ENCODE measurements at places on chromosomes 1 and 21.

GRCh38 chr1:77990629-77991204, 11.8 kb upstream of the FUBP1 start:
- H3K4me1 ChIP-seq = peaks cover 5% of the 10 kb centered on the region
- H3K36me3 ChIP-seq = peaks cover 26% of the 10 kb centered on the region
- DNase-seq = no peak
- no peaks in the 10 kb centered on the region for H3K27me3 ChIP-seq
- no peak overlapping the region for H3K4me3 ChIP-seq

DNA sequence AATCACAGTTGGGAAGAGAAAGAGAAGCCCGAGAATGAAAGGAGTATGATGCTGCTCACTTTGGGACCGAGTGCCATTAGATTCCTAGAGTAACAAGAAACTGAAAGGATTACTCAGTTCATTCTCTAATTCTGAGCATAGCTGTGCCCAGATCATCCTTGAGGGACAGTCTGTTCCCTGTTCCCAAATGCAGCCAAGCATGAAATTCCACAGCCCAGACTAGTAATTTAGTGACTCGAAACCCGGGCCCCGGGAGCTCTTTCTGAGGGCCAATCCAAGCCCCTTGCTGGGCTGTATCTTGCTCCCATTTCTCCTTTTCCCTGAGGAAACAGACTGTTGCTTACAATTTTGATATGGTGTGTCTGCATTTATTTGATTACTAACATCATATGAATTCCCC, 30.0 kb upstream of the ETS2 start:
- H3K4me3 ChIP-seq = no peak overlapping the region
- no peaks in the 10 kb centered on the region for H3K36me3 ChIP-seq
- H3K27ac ChIP-seq = no peak overlapping the region

- no peak overlapping the region for H3K27ac ChIP-seq
- H3K27me3 ChIP-seq = no peaks in the 10 kb centered on the region
- no peak overlapping the region for H3K4me3 ChIP-seq
- DNase-seq = no peak
- no peaks in the 10 kb centered on the region for H3K36me3 ChIP-seq
Observed at GRCh38 chr1:183807549-183808168, 2.7 kb downstream of the RGL1 start.

- no peak overlapping the region for H3K27ac ChIP-seq
- H3K4me1 ChIP-seq = no peaks in the 10 kb centered on the region
- H3K27me3 ChIP-seq = no peaks in the 10 kb centered on the region
- no peak overlapping the region for H3K4me3 ChIP-seq
- DNase-seq = no peak
- H3K36me3 ChIP-seq = no peaks in the 10 kb centered on the region
Observed at GRCh38 chr1:182235952-182236650, 155.5 kb downstream of the GLUL start.

DNA sequence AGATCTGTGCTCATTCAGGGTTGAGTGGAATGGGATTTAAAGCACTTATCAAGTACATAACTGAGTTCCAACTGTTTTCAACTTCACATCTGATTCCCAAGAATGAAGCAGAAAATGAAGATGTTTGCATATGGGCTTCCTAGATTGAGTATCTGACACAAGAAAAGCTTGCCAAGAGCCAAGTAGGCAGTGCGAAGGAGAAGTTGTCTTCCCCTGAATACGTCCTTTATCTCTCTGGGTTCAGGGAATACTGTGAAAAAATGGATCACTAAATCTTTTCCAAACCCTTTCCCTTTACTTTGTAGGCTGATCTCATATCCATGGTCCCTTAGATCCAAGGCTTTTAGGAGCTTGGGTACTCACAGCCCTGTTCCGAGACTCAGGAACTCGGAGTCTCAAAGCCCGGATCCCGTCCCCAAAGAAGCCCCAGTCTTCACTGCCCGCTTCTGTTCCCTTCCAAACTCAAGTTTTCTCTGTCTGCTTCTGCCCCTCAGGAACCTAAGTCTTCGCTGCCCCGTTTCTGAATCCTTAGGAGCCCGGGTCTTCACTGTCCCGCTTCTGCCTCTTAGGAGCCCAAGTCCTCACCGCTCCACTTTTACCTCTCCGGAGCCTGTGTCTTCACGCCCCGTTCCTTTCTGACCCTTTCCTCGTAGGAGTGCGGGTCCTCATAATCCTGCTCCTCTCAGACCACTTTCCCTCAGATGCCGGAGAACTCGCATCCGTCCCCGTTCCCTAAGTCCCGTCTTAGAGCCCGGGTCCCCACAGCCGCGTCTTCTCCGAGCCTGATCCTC, 616 bp downstream of the TAF12 start:
- H3K4me1 ChIP-seq = peaks cover 3% of the 10 kb centered on the region
- no peak for DNase-seq
- peak overlapping the region; percentile 64 for H3K4me3 ChIP-seq
- H3K27me3 ChIP-seq = no peaks in the 10 kb centered on the region
- peaks cover 6% of the 10 kb centered on the region for H3K36me3 ChIP-seq

- peak overlapping the region; percentile 58 for H3K27ac ChIP-seq
- DNase-seq = no peak
- no peak overlapping the region for H3K4me3 ChIP-seq
- no peaks in the 10 kb centered on the region for H3K36me3 ChIP-seq
Observed at GRCh38 chr21:38847556-38847955, 41.8 kb downstream of the ETS2 start.

DNA sequence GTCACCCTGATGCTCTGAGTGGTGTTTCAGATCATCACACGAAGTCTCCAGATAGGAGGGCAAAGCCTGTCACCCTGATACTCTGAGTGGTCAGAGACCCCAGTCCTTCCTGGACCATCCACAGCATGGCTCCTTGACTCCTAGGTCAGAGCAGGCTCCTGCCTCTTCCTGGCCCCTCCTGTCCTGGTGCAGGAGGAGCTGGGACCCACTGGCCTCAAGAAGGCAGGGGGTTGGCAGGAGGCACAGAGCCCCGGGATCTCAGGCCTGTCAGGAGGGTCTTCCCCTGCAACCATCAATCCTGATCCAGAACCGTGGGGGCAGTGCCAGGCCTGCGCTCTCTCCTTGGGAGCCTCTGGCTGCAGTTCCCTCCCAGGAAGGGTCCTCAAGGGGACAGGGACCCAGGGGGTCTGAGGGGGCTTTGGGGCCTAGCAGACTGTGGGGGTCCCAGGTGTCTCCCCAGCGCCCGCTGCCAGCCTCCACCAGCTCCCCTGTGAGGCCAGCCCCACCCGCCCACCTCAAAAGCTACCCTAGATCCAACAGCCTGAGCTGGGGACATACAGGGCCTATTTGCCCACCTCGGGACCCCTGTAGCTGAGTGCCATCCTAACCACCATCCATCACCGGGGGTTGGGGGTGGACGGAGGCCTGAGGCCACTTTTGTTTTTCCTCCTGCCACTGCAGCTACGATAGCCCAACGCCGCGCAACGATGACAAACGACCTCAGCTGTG, 27.5 kb downstream of the COL6A1 start:
- DNase-seq = no peak
- H3K36me3 ChIP-seq = no peaks in the 10 kb centered on the region
- peaks cover 20% of the 10 kb centered on the region for H3K27me3 ChIP-seq

DNA sequence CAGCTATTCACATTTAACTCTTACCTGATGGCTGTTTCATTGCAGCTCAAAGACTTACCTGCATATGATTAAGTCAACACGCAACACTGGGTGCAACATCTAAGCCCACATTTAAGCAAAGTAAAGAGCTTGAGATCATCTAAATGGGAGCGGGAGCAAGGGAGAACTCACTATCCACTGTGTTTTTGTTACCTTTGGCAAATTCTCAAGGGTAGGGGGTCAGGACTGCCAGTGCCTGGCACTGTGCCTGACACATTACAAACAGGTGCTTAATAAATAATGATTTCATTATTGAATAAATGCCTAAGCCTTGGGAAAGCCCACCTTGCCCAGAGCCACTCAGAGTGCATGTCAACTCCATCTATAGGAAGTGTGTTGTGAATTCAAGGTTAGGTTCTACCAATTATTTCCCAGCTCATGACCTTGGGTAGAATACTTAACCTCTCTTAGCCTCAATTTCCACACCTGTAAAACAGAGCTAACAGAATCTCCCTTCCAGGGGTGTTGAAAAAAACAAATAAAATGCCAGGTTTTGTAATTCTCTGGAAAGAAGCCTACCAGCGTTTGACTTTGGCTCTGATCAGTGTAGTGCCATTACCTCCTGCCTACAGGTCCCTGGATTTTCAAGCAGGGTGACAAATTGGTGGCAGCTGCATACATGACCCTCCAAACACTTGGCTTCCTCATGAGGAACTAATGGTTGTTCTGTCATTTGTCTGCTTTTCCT, 109.7 kb downstream of the TGFBR3 start:
- no peak overlapping the region for H3K27ac ChIP-seq
- DNase-seq = no peak
- H3K36me3 ChIP-seq = no peaks in the 10 kb centered on the region
- no peak overlapping the region for H3K4me3 ChIP-seq
- no peaks in the 10 kb centered on the region for H3K27me3 ChIP-seq

DNA sequence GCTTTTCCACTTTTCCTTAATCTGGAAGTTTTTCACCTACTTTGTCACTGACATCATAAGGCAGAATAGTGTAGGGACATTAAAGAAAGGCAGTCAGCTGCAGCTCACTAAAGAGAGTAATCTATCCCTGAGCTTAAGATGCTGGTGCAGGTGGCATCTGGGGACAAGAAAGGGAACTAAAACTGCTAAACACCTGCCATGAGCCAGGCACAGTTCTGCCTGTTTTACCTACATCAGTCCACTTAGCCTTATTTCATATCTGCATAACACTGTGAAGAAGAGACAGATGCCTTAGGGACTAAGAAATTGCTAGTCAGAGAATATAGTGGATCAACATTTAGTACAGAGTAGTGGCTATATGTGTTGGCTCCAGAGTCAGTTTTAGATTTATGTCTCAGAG, 88.1 kb downstream of the GPATCH2 start:
- DNase-seq = no peak
- no peak overlapping the region for H3K27ac ChIP-seq
- H3K36me3 ChIP-seq = no peaks in the 10 kb centered on the region
- H3K4me1 ChIP-seq = no peaks in the 10 kb centered on the region

DNA sequence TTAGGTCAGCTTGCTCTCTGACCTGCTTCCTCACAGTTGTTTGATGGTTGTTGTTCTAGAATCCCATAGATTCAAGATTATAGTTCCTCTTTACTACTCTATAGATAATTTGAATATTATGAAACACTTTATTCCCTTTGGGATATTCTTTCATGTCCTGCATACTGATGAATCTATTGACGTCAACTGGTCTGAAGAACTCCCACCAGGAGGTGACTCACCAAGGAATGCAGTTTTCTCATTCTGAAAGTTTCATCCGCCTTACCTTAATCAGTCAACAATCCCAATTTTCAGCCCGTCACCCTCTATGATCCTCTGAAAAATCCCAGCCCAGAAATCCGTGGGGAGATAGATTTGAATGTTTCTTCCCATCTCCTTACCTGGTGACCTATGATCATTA, 834.1 kb upstream of the PRMT6 start:
- H3K4me1 ChIP-seq = no peaks in the 10 kb centered on the region
- no peak for DNase-seq
- H3K4me3 ChIP-seq = no peak overlapping the region
- no peak overlapping the region for H3K27ac ChIP-seq
- H3K36me3 ChIP-seq = no peaks in the 10 kb centered on the region
- no peaks in the 10 kb centered on the region for H3K27me3 ChIP-seq

GRCh38 chr1:113855630-113856400, 15.7 kb downstream of the PTPN22 start:
- no peak overlapping the region for H3K4me3 ChIP-seq
- H3K4me1 ChIP-seq = peaks cover 8% of the 10 kb centered on the region
- no peaks in the 10 kb centered on the region for H3K36me3 ChIP-seq
- DNase-seq = no peak
- H3K27me3 ChIP-seq = no peaks in the 10 kb centered on the region

GRCh38 chr1:66519992-66520391, 14.0 kb upstream of the SGIP1 start:
- no peak for DNase-seq
- H3K27me3 ChIP-seq = no peaks in the 10 kb centered on the region
- peaks cover 15% of the 10 kb centered on the region for H3K4me1 ChIP-seq
- no peaks in the 10 kb centered on the region for H3K36me3 ChIP-seq

GRCh38 chr1:190320952-190321351, 156.7 kb downstream of the BRINP3 start:
- no peaks in the 10 kb centered on the region for H3K36me3 ChIP-seq
- H3K27ac ChIP-seq = no peak overlapping the region
- no peak for DNase-seq

DNA sequence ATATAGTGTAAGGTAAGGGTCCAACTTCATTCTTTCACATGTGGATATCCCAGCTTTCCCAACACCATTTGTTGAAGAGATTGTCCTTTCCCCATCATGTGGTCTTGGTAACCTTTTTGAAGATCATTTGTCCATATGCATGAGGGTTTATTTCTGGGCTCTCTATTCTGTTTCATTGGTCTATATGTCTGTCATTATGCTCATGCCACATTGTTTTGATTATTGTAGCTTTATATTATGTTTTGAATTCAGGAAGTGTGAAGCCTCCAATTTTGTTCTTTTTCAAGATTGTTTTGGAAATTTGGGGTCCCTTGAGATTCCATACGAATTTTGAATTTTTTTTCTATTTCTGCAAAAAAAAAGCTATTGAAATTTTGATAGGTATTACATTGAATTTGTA, 15.2 kb upstream of the RCSD1 start:
- H3K4me3 ChIP-seq = no peak overlapping the region
- no peak for DNase-seq
- peaks cover 12% of the 10 kb centered on the region for H3K4me1 ChIP-seq
- H3K27ac ChIP-seq = no peak overlapping the region
- no peaks in the 10 kb centered on the region for H3K27me3 ChIP-seq

GRCh38 chr1:182114627-182115023, 53.1 kb upstream of the ZNF648 start:
- H3K4me1 ChIP-seq = no peaks in the 10 kb centered on the region
- no peak for DNase-seq
- H3K36me3 ChIP-seq = no peaks in the 10 kb centered on the region
- H3K27me3 ChIP-seq = no peaks in the 10 kb centered on the region
- no peak overlapping the region for H3K4me3 ChIP-seq
- H3K27ac ChIP-seq = no peak overlapping the region

GRCh38 chr1:223717695-223718363, 5.5 kb downstream of the CAPN2 start:
- DNase-seq = no peak
- no peaks in the 10 kb centered on the region for H3K27me3 ChIP-seq

GRCh38 chr1:245687152-245687635, 532.4 kb downstream of the KIF26B start:
- no peaks in the 10 kb centered on the region for H3K27me3 ChIP-seq
- no peaks in the 10 kb centered on the region for H3K36me3 ChIP-seq
- H3K4me1 ChIP-seq = no peaks in the 10 kb centered on the region
- no peak for DNase-seq
- no peak overlapping the region for H3K4me3 ChIP-seq

DNA sequence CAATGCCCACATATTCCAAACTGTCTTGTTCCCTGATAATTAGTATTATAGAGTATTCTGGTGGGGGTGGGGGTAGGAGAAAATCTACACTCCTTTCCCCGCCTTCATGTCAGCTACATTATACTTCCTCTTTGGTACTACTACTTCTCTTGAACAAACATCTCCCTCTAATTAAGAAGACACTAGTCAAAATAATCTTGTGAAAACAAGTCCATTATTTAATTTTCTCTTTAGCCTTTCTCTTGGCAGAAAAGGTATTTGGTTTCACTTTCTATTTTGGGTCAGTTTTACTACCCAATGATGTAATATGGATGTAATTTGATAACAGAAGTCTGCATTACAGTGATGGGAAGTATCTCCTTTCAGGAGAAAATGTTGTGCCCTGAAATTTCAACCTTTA, 22.5 kb downstream of the NTMT2 start:
- no peak overlapping the region for H3K4me3 ChIP-seq
- H3K27me3 ChIP-seq = no peaks in the 10 kb centered on the region
- no peak overlapping the region for H3K27ac ChIP-seq
- no peaks in the 10 kb centered on the region for H3K36me3 ChIP-seq

- no peak for DNase-seq
- H3K4me1 ChIP-seq = peaks cover 5% of the 10 kb centered on the region
- no peaks in the 10 kb centered on the region for H3K27me3 ChIP-seq
- H3K27ac ChIP-seq = peak within 1 kb of the TSS; percentile 38
- peak within 1 kb of the TSS; percentile 35 for H3K4me3 ChIP-seq
Observed at GRCh38 chr1:2556277-2556677, at the start of gene TNFRSF14. Gene TNFRSF14 (plus strand): TSS chr1:2556371. CDS start chr1:2556665, 294 bp downstream.

Measured in RWPE2 (cell line).